ENCODE measurements at places on chromosomes 5 and 9. TPM values are rescaled to one million over a fixed set of nuclear protein-coding genes. Genes with fewer than 3 reads are reported as not detected.

DNA sequence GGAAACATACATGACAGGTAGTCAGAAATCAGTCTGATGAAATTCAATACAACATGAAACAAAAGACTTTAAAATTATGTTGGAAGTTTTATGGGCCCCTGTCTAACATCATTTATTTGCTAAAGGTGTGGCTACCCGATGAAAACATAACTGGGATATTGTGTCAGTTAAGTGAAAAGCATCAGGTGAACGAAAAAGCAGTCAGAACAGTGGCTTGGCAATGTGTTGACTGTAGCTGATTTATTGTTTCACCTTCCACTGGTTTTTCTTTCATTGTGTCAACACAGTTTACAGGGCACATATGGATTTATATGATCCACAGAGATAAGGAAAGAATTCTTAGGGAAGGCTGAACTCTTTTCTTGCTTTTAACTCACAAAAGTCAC lies 429.6 kb upstream of the ZNF608 start:
- H3K27ac ChIP-seq, result no peak overlapping the region
- no peaks in the 10 kb centered on the region for H3K27me3 ChIP-seq
- no peak overlapping the region for H3K4me3 ChIP-seq
- no peaks in the 10 kb centered on the region for H3K4me1 ChIP-seq
- H3K36me3 ChIP-seq, result no peaks in the 10 kb centered on the region

DNA sequence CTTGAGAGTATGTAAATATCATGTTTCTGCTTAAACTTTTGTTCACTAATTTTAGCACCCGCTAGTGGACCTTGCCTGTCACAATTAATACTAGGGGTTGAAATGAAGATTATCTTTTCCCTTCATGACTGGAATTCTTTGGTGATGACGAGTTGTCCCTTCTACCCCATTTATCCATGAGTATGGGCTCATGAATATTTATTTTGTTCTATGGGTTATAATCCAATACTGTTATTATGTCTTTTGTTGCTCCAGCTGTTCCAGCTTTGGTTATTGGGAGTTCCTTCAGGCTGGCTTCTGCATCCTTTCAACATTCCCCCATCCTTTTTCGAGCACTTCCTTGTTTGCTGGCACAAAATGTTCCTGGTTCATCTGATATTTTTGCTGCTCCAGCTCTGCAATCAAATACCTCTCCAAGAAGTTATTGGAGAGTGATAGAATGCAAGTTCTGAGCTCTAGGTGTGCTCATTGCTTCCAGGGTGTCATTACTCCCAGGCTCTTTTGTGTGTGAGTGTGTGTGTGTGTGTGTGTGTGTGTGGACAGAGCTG lies 19.7 kb upstream of the ARHGEF28 start:
- H3K4me1 ChIP-seq, result no peaks in the 10 kb centered on the region
- H3K27me3 ChIP-seq, result no peaks in the 10 kb centered on the region
- no peak overlapping the region for H3K27ac ChIP-seq
- DNase-seq, result no peak
- no peak overlapping the region for H3K4me3 ChIP-seq

GRCh38 chr9:105681724-105682123 lies 12.6 kb upstream of the TMEM38B start:
- no peak overlapping the region for H3K4me3 ChIP-seq
- no peaks in the 10 kb centered on the region for H3K36me3 ChIP-seq
- H3K4me1 ChIP-seq, result no peaks in the 10 kb centered on the region
- no peak overlapping the region for H3K27ac ChIP-seq

DNA sequence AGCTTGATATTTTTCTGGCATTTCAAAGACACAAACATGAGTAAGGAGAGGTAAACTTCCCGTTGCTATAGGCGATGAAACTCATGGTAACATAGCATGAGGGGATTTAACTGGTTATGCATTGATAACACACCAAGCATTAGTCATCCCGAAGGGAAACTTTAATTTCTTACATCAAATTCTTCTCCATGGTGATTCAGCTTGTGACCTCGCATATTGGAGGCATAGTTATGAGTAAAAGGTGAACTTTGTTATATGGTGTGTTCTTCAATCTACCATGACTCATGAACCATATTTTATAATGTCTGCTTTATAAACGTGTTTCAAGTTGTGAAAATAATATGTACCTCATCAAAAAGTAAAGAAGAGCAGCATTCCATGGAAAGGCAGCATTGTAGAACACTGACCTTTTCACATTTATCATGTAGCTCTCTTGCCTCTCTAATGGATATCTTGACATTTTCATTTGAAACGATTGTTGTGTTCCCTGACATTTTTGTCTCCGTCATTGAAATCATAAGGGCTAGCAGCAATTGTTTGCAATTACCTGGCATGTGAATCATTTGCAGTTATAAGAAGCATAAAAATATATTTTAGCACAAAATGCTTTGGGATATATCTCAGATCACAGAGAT lies 491.8 kb downstream of the ANXA1 start:
- H3K27me3 ChIP-seq, result no peaks in the 10 kb centered on the region
- no peak overlapping the region for H3K4me3 ChIP-seq
- no peaks in the 10 kb centered on the region for H3K36me3 ChIP-seq
- no peak for DNase-seq
- no peaks in the 10 kb centered on the region for H3K4me1 ChIP-seq

- no peak overlapping the region for H3K27ac ChIP-seq
- DNase-seq, result no peak
- no peaks in the 10 kb centered on the region for H3K27me3 ChIP-seq
- H3K4me3 ChIP-seq, result no peak overlapping the region
Measured at GRCh38 chr5:68646144-68646543, 430.6 kb downstream of the PIK3R1 start.

DNA sequence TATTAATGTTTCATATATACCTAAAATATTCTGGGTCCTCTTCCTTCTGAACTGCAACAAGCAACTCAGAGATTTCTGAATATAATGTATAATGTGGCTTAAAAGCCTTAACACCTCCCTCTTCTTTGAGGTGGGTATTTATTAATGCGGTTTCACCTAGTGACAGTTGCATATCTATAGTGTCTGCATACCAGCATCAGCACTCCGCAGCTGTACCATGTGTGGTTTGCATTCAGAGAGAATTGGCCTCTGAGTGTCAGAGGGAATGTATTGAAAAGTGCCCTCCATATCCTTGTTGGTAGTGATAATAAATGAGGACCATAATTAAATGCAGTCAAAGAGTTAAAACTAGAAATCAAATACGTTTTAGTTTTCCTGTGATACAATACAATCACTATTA lies 256.6 kb upstream of the ARRDC3 start:
- no peak for DNase-seq
- H3K4me1 ChIP-seq, result no peaks in the 10 kb centered on the region
- H3K27me3 ChIP-seq, result no peaks in the 10 kb centered on the region
- no peaks in the 10 kb centered on the region for H3K36me3 ChIP-seq
- no peak overlapping the region for H3K4me3 ChIP-seq

DNA sequence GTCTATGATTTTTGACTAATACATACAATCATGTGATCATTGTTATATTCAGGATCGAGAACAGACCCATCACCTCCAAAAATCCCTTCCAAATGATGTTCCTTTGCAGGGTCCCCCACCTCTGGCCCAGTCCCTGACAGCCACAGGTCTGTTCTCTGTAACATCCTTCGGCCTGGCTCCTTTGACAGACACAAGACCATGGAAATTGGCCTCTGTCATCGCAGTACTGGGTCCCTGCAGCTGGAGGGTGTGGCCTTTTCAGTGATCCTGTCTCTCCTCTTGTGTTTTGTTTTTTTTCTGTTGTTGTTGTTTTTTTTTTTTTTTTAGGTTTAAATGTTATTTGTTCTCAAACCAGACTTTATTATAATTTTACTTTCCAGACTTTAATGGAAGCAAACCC lies 27.4 kb upstream of the ANKRD33B start:
- no peaks in the 10 kb centered on the region for H3K27me3 ChIP-seq
- no peak for DNase-seq
- H3K4me3 ChIP-seq, result no peak overlapping the region
- H3K36me3 ChIP-seq, result no peaks in the 10 kb centered on the region
- peak overlapping the region; percentile 54 for H3K27ac ChIP-seq

DNA sequence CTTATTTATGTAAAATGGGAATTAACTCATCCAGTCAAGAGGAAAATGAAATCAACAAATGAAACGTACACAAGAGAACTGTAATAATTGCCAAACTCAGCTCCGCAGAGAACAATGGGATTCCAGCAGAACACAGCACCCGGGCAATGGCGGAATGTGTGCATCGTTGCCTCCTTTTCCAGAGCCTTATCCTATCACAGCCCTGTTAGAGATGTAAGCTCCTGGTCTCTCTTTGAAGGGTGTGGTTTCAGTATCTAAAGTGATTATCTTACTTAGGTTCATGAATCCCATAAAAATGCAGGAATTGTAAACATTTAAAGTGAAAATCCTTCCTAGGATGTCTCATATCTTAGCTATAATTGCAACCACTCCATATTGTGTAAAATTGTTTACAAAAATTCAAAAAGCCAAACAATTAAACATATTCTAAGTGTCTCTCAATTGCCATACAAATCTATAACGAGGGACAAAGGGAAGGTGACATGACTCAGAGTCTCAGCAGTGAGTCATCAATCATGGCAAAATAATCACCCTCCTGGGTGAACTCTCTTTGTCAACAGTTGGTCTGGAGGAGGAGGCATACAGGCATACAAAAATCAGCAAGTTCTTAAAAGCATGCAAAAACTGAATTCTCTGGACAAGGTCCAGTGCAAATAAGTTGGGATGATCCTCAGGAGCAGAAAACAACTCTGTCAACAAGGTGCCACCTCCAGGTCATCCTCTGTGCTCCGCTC lies 22.6 kb downstream of the SEMA5A start:
- no peak for DNase-seq
- no peaks in the 10 kb centered on the region for H3K27me3 ChIP-seq
- no peaks in the 10 kb centered on the region for H3K36me3 ChIP-seq
- no peaks in the 10 kb centered on the region for H3K4me1 ChIP-seq
- no peak overlapping the region for H3K27ac ChIP-seq

GRCh38 chr5:19555436-19555835 lies 432.6 kb downstream of the CDH18 start:
- no peak overlapping the region for H3K4me3 ChIP-seq
- no peak overlapping the region for H3K27ac ChIP-seq
- no peaks in the 10 kb centered on the region for H3K36me3 ChIP-seq
- DNase-seq, result no peak
- no peaks in the 10 kb centered on the region for H3K4me1 ChIP-seq
- no peaks in the 10 kb centered on the region for H3K27me3 ChIP-seq

DNA sequence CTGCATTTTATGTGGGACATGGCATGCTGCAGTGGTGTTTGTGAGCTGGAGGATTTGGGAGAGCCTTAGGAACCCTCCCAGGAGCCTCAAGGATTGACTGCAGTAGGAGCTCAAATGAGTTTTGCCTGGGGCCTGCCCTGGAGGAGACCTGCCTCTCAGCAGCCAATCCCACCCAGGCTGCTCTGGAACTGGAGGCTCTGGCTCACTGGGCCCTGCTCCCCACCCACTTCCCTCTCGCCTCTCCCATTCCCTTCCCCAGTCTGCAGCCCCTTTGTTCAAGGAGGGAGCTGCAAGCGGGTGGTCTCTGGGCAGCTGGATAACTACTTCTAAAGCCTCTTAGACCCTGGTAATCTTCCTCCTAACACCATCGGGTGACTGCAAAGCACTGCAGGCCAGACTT lies 24.2 kb downstream of the KCNIP1 start:
- no peaks in the 10 kb centered on the region for H3K4me1 ChIP-seq
- H3K4me3 ChIP-seq, result no peak overlapping the region
- H3K36me3 ChIP-seq, result no peaks in the 10 kb centered on the region
- DNase-seq, result no peak
- H3K27ac ChIP-seq, result no peak overlapping the region

DNA sequence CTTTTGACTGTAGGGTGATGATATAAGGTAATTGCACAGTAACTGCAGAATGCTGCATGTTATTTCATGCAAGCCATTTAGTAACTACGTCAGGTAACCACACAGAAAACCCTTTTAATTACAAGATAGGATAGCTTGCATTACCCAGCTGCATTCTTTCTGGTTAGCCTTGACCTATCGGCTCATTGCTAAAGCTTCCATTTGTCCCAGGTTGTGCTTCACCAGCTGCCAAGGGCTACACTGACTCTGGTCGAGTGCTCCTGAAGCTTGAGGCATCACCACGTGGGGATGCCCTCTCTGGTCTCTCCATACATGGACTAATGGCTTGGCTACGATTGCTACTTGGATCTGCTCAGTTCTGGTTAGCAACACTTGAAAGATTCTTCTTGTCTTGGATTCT lies 81.1 kb upstream of the SLC12A2 start:
- no peaks in the 10 kb centered on the region for H3K27me3 ChIP-seq
- DNase-seq, result no peak
- H3K27ac ChIP-seq, result no peak overlapping the region
- no peaks in the 10 kb centered on the region for H3K4me1 ChIP-seq
- peaks cover 4% of the 10 kb centered on the region for H3K36me3 ChIP-seq

DNA sequence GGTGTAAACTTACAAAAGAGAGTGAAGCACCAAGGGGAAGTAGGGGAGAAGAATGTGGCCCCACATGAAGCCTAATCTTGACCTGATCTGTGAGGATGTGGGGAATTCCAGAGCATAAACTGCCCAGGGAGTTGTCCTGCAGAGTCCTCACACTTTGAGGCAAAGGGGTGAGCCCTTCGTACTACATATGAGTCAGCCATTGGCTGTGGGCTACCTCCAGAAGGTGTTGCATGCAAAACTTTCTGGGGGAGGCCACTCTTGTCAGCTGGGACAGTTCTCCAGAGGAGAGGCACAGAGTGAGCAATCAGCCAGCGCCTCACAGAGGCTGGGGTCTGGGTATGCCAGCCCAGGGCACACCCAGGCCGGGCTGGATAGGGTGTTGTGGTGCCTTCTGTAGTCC lies 98.1 kb upstream of the NMUR2 start:
- no peaks in the 10 kb centered on the region for H3K27me3 ChIP-seq
- DNase-seq, result no peak
- no peaks in the 10 kb centered on the region for H3K36me3 ChIP-seq
- H3K4me3 ChIP-seq, result no peak overlapping the region
- H3K27ac ChIP-seq, result no peak overlapping the region

NRARP gene
- 5.7 TPM for polyA plus RNA-seq

PCDH1 gene
- polyA plus RNA-seq, result 0.06 TPM

OR2K2 gene
- polyA plus RNA-seq, result not detected

RLN2 gene
- 0.94 TPM for polyA plus RNA-seq

SPATA31E1 gene
- polyA plus RNA-seq, result not detected

TLE1 gene
- polyA plus RNA-seq, result 80.3 TPM

DDX4 gene
- 0.07 TPM for polyA plus RNA-seq

ARID3C gene
- not detected for polyA plus RNA-seq

SPINK7 gene
- not detected for polyA plus RNA-seq

CDH9 gene
- polyA plus RNA-seq, result not detected
